ENCODE measurements at places on chromosomes 7 and 10. TPM values are rescaled to one million over a fixed set of nuclear protein-coding genes. Genes with fewer than 3 reads are reported as not detected.

GRCh38 chr7:8343556-8343955 is 81.6 kb upstream of the ICA1 start:
- H3K27me3 ChIP-seq, result no peaks in the 10 kb centered on the region
- no peaks in the 10 kb centered on the region for H3K36me3 ChIP-seq

- no peak overlapping the region for H3K4me3 ChIP-seq
- H3K27ac ChIP-seq, result no peak overlapping the region
- no peaks in the 10 kb centered on the region for H3K27me3 ChIP-seq
- peak; percentile 30 for DNase-seq
- H3K4me1 ChIP-seq, result peaks cover 21% of the 10 kb centered on the region
Observed at GRCh38 chr10:31709028-31709427, 219.6 kb downstream of the ARHGAP12 start.

GRCh38 chr7:116177009-116177408 is 33.3 kb upstream of the TES start:
- no peaks in the 10 kb centered on the region for H3K27me3 ChIP-seq
- peak overlapping the region; percentile 49 for H3K4me3 ChIP-seq
- DNase-seq, result peak; percentile 77
- no peaks in the 10 kb centered on the region for H3K36me3 ChIP-seq
- peaks cover 32% of the 10 kb centered on the region for H3K4me1 ChIP-seq

- H3K27me3 ChIP-seq, result no peaks in the 10 kb centered on the region
- no peaks in the 10 kb centered on the region for H3K36me3 ChIP-seq
- no peak overlapping the region for H3K4me3 ChIP-seq
- 0 out of 2 replicates have a peak, but pooled peaks cover 6% of the 10 kb centered on the region for H3K4me1 ChIP-seq
- no peak for DNase-seq
- H3K27ac ChIP-seq, result no peak overlapping the region
Observed at GRCh38 chr10:119285495-119286267, 78.3 kb downstream of the GRK5 start.

DNA sequence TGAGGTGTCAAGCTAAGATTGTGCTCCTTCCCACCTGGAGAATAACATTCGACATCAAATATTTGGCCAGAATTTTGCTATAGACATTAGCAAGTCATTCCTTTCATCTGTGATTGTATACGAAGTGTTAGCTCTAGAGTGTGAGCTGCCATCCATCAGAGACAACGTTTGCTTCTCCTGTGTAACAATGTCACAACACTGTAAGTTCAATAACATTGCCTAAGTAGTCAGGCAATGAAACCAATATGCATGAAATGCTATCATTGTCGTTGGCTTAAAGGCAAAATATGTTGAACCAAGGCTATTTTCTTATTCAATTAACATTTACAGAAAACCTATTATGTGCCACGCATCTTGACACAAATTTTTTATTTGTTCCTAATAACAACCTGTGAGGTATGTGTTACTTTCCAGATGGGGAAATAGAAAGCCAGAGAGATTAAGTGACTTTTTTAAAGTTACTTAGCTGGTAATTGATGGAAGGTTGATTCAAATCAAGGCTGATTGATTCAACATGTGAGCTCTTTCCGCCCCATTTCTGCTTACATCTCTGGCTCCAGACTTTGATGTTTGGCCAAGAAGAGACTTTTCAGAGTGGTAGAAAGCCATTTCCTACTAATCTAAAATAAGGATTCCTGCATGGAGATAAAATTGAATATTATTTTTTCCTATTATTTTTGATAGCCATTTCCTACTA is 32.0 kb downstream of the BET1 start:
- H3K4me1 ChIP-seq, result peaks cover 23% of the 10 kb centered on the region
- no peaks in the 10 kb centered on the region for H3K36me3 ChIP-seq
- H3K4me3 ChIP-seq, result no peak overlapping the region

- DNase-seq, result no peak
- no peaks in the 10 kb centered on the region for H3K4me1 ChIP-seq
- H3K27ac ChIP-seq, result no peak overlapping the region
- no peak overlapping the region for H3K4me3 ChIP-seq
- H3K36me3 ChIP-seq, result no peaks in the 10 kb centered on the region
- no peaks in the 10 kb centered on the region for H3K27me3 ChIP-seq
Observed at GRCh38 chr7:29424295-29424983, 139.2 kb upstream of the PRR15 start.

GRCh38 chr7:140310337-140311002 is 87.9 kb downstream of the SLC37A3 start:
- peaks cover 14% of the 10 kb centered on the region for H3K4me1 ChIP-seq
- H3K27ac ChIP-seq, result no peak overlapping the region
- no peaks in the 10 kb centered on the region for H3K27me3 ChIP-seq
- H3K4me3 ChIP-seq, result no peak overlapping the region

GRCh38 chr7:36366005-36366717 is 23.5 kb upstream of the ANLN start:
- no peaks in the 10 kb centered on the region for H3K4me1 ChIP-seq
- H3K4me3 ChIP-seq, result peak overlapping the region; percentile 75
- H3K27ac ChIP-seq, result no peak overlapping the region

DNA sequence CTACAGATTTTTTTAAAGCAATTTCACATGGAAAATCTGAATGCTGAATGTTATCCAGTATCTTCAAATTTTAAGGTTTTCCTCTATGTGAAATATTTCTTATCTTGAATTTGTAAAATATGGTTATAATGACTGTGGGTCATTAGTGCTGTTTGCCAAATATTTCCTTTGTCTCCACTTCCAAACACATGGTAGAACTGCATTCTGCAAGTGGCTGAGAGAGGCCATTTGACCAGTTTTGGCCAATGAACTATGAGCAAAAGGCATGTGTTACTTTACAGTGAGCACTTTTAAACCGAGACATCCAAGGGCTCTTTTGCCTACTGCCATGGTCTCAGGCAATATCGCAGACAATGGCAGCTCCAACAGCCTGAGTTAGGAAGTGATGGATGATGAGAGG is 117.2 kb upstream of the RSU1 start:
- DNase-seq, result no peak
- H3K4me3 ChIP-seq, result no peak overlapping the region
- H3K27me3 ChIP-seq, result no peaks in the 10 kb centered on the region
- H3K27ac ChIP-seq, result no peak overlapping the region

- peaks cover 3% of the 10 kb centered on the region for H3K4me1 ChIP-seq
- H3K4me3 ChIP-seq, result no peak overlapping the region
- no peaks in the 10 kb centered on the region for H3K27me3 ChIP-seq
- H3K36me3 ChIP-seq, result no peaks in the 10 kb centered on the region
- DNase-seq, result no peak
Observed at GRCh38 chr7:2647594-2648172, 15.9 kb downstream of the TTYH3 start.

DNA sequence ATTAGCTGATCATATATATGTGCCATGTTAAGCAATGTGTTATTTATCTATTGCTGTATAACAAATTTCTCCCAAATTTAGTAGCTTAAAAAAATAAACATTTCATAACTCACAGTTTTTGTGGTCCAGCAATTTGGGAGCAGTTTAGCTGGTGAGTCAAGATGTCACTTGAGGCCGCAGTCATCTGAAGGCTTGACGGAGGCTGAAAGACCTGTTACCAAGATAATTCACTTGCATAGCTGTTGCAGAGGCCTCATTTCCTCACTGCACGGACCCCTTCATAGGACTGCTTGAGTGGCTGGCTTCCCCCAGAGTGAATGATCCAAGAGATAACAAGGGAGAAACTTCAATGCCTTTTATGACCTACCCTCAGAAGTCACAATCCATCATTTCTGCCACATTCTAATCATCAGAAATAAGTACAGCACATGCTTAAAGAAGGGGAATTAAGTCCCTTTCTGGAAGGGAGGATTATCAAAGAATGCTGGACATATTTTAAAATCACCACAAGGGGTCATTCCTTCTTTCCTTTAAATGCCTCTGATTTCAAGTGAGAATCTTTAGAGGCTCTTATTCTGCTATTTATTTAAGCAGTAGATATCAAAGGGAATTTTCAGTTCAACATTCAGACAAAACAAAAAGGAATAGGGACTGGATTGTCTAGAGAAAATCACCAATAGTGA is 10.5 kb upstream of the SRPK2 start:
- H3K4me3 ChIP-seq, result no peak overlapping the region
- no peaks in the 10 kb centered on the region for H3K36me3 ChIP-seq
- H3K4me1 ChIP-seq, result peaks cover 13% of the 10 kb centered on the region
- H3K27ac ChIP-seq, result no peak overlapping the region

DNA sequence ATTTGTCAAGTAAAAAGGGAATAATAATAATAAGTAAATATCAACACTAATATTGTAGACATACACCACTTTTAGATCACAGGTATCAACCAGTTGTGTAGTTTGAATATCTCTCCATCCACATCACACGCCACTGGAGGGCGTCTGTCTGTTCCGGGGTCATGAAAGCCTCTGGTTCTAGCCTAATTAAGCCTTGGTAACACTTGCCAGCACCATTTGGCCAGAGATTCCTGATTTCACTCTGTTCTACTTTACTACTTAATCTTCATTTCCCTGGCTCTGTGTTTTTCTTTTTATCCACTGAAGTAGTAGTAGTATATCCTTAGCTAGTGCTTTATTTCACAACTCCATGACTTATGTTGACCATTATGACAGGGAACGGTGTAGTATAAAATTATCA is 285.6 kb upstream of the POM121L12 start:
- H3K36me3 ChIP-seq, result no peaks in the 10 kb centered on the region
- H3K4me1 ChIP-seq, result no peaks in the 10 kb centered on the region
- DNase-seq, result no peak

DNA sequence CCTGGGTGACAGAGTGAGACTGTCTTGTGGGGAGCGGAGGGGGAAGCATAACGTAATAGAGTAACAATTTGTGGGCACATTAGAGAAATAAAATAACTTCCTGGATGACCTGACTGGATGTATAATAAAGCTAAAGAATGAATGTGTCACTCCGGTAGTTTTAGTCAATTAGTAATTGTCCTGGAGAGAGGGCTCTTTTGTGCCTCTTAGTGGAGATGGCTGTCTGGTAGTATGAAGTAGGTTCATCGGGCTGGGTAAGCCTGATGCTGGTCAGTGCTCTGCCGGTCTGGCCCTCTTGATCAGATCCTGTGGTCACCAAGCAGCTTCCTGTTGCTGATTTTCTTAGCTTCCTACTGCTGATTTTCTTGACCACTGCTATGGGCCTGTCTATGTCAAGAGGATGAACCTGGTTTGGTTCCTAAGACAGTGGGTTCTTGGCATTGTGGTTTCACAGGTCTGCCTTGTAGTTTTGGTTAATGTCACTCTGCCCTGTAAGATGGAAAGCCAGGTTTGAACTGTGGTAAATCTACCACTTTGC is 34.1 kb downstream of the ZRANB1 start:
- no peak for DNase-seq

DNA sequence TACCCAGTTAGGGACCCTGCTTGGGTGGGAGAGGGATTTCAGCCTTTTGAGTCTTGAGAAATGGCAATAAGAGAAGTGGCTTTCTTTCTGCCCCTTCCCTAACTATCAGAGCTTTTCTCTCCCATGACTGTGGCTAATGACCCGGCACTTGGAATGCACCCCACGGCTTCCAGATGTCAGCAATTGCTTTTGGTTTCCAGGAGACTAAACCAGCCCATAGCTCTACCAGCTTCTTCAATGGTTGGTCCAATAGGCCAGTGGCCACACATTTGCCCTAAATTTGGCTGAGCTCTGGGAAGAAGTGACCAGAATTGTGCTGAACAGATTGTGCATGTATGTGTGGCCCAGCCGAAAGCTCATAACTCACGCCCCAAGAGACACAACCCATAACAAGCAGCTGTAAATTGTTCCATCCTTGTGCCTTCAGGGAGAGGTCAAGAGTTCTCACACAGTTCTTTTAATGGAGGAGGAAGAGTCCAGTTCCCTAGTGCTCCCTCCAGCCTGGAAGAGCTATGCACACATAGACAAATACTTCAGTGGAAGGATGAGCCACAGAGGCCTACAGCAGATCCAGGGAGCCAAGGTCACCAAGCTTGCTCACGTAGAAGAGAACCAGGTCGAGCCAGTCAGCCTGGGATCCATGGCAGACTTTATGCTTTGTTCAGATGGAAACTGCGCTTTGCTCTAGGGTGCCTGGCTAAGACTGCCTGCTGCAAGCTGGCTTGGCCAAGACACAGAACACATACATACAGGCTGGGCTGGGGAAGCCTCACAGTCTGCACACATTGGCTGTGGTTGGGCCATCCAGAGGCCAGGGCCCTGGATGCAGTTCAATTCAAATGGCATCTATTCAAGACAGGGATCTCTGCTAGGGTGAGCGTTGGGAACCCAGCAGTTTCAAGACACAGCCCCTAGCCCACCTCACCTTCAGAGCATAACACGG is 131.8 kb upstream of the HABP2 start:
- no peak overlapping the region for H3K27ac ChIP-seq
- no peak for DNase-seq
- no peaks in the 10 kb centered on the region for H3K27me3 ChIP-seq
- 0 out of 2 replicates have a peak, but pooled peaks cover 4% of the 10 kb centered on the region for H3K4me1 ChIP-seq
- no peak overlapping the region for H3K4me3 ChIP-seq
- no peaks in the 10 kb centered on the region for H3K36me3 ChIP-seq

TMUB1 gene
- 43.3 TPM for total RNA-seq

LRRC18 gene
- total RNA-seq, result not detected

FGL2 gene
- total RNA-seq, result 3.8 TPM

IKZF1 gene
- not detected for total RNA-seq

Measured in GM23248 (cell line).